ENCODE measurements at places on chromosomes 6 and 20. TPM values are rescaled to one million over a fixed set of nuclear protein-coding genes. Genes with fewer than 3 reads are reported as not detected.

- no peak for DNase-seq
Measured at GRCh38 chr6:70376628-70377027, 36.7 kb upstream of the FAM135A start.

DNA sequence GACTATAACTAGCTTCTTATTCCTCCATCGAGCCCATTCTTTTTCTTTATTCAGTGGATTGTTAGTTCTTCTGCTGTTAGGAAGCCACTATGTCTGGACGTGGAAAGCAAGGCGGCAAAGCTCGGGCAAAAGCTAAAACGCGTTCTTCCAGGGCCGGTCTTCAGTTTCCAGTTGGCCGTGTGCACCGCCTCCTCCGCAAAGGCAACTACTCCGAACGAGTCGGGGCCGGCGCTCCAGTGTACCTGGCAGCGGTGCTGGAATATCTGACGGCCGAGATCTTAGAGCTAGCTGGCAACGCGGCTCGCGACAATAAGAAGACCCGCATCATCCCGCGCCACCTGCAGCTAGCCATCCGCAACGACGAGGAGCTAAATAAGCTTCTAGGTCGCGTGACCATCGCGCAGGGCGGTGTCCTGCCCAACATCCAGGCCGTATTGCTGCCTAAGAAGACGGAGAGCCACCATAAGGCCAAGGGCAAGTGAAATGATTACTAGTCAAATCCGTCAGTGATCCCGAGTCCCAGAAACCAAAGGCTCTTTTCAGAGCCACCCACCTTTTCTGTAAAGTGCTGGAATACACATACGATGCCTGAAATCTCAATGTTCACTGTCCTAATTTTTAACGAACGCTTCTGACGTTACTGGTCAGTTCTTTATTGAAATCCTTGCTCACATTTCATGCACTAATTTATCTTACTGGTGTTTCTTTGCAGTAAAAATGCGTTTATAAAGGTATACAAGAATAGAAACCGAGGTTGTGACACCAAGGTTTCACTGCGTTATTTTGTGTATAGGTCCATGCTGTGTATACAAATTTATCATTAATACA, 129.9 kb downstream of the HFE start:
- peak; percentile 93 for DNase-seq

Gene CST2
- total RNA-seq, result not detected

DNA sequence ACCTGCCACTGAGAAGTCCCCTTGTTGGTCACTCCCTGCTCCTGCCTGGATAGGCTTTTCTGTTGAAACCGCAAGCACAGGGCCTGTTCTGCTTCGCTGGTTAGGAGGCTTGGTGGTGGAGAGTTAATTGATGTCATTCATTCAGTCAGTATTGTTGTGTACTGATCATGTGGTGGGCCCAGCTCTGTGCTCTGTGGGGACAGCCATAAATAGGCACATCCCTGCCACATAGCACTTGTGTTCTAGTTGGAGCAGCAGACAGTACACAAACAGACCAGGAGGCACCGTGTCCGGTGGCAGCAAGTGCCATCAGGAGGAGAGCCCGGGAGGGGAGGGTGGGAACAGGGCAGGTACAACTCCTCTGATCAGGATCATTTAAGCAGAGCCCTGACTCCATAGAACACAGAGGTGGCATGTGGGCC, 155.2 kb upstream of the INSM1 start:
- no peak for DNase-seq

GRCh38 chr6:3053231-3053508, 15.1 kb upstream of the RIPK1 start:
- no peak for DNase-seq

DNA sequence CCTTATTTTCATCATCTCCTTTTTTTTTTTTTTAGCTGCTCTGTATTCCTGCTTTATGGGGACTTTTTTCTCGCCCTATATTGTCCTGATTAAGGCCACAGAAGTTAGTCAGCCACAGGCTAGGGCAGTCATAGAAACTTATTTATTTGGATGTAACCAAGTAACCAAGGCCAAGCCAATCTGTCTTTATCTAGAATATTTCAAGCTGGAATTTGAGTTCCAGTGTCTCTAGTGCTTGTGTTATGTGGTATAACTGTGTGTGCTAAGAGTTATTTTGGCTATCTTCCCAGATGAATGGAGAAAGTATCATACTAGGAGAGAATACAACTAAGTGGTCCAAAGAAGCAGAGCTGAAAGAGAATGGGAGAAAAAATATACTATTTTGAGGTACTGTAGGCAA, 751.5 kb downstream of the CBLN4 start:
- no peak for DNase-seq

GRCh38 chr6:158942349-158942748, 57.7 kb downstream of the RSPH3 start:
- DNase-seq, result no peak

DNA sequence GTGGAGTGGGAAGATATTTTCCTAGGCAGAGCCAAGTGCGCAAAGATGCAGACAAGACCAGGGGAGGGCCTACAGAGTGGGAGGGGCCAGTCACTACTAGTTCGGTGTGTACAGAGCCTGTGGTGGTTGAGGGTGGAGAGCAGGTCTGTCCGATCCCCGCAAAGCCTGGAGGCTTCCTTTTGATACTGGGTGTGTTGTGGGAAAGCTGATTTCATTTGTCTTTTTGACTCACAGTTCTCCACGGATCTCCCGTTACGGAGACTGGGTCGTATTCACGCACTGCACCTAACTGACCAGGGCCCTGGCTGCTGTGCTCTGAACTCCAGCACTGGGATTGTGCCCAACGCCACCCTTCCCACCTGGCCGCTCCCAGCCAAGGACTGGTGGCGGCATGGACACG, 1.4 kb upstream of the TIAM2 start:
- DNase-seq, result no peak

- DNase-seq, result no peak
Measured at GRCh38 chr6:37069639-37070038, 64.2 kb downstream of the FGD2 start.

GRCh38 chr20:18754030-18754652, 59.4 kb upstream of the SCP2D1 start:
- no peak for DNase-seq

Gene HLA-G
- not detected for total RNA-seq

- no peak for DNase-seq
Measured at GRCh38 chr6:135475292-135475886, 22.2 kb downstream of the AHI1 start.

- DNase-seq, result no peak
Measured at GRCh38 chr6:156190270-156190669, 586.9 kb upstream of the ARID1B start.

- DNase-seq, result no peak
Measured at GRCh38 chr20:35888657-35889056, 65.6 kb downstream of the SCAND1 start.

GRCh38 chr20:6114696-6115095, 8.1 kb downstream of the FERMT1 start:
- DNase-seq, result no peak

DNA sequence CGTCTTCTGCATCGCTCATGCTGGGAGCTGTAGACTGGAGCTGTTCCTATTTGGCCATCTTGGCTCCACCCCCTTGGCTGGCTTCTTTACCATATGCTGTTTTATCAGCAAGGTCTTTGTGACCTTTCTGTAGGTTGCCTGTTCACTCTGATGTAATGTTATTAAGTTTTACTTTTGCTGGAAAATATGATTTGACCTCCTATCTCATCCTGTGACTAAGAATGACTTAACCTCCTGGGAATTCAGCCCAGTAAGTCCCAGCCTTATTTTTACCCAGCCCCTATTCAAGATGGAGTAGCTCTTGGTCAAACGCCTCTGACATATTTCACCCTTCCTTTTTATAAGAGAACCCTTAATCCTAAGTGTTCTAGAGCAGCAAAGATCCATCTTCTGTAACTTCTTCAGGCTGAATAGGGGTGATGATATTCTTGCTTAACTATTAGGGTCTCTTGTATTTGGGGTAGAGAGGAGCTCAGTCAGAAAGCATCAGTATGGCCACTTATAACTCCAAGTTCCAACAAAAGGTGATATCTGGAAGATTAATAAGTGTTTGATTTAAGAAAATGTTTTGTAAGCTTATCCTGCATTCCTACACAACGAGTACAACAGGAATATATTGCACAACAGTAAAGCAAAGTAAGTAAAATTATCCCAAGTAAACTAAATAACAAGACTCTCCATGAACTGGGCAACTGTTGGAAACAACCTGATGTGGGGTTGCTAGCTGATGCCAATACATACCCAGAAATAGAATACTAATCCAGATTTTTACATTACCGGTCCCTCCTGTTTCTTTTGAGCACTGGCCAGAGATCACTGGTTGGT, 23.1 kb upstream of the HMGN3 start:
- DNase-seq, result peak; percentile 37

DNA sequence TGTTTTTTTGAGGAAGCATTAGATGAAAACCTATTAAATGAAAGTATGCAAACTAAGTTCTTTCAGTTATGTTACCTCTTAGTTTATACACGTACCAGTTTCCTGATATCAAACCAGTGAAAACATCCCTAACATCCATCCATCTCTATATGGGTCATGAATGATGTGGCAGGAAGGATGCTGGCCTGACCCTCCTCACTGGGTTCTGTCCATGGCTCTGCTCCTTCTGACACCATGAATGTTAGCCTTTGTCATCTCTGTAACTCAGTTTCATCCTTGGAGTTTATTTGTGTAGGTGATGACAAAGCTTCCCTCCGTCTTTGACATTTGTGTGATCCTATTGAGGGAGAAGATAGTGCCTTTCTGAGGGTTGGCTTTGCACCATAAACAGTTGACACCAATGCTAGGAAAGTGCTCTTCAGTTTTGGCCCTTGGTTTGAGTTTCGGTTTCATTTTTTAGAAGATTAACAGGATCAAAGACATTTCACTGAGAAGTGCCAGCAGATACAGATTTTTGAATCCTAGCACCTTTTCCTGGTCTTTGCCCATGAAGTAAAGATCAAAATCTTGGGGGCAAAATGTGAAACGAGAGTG, 72.0 kb upstream of the SCGN start:
- no peak for DNase-seq

GRCh38 chr6:45512717-45513116, 135.0 kb upstream of the SUPT3H start:
- DNase-seq, result no peak

DNA sequence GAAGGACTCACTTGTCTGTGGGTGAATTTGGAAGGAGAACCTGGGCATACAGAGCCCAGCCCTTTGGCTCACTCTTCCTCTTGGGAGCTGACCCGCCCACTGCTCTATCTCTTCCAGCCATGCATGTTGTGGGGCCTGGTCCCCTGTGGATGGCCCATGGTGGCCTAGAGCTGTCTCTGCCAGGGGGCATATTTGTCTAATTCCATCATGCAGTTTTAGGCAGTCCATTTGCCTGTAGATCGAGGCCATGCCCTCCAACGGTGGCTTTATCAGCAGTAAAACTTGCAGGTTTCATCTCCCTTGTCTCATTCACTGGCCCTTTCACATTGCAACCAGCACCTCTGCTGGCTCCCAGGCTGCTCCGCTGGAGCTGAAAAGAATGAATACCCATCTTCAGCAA, 12.9 kb upstream of the EZR start:
- no peak for DNase-seq

DNA sequence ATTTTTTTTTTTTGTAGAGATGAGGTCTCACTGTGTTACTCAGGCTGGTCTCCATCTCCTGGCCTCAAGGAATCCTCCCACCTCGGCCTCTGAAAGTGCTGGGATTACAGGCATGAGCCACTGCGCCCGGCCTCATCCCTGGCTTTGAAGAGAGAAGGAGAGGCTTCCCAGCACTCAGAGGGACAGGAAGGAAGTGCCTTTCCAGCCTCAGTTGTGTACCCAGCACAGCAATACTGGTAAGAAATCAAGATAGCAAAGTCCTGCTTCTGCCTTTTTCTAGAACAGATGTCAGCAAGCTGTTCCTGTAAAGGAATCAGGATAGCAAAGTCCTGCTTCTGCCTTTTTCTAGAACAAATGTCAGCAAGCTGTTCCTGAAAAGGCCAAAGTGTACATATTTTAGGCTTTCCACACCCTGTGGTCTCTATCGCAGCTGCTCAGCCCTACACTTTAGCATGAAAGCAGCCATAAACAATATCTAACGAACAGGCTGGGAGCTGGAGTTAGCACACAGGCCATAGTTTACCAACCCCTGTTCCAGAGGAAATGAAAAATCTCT, 6.3 kb upstream of the PLTP start:
- no peak for DNase-seq

All from lung microvascular endothelial cell (primary cell).